Stimulated activated naive CD4-positive, alpha-beta T cell (primary cell): ENCODE measurements at places on chromosomes 13 and 19.

- DNase-seq, result no peak
Measured at GRCh38 chr13:97588993-97589392, 155.0 kb downstream of the RAP2A start.

DNA sequence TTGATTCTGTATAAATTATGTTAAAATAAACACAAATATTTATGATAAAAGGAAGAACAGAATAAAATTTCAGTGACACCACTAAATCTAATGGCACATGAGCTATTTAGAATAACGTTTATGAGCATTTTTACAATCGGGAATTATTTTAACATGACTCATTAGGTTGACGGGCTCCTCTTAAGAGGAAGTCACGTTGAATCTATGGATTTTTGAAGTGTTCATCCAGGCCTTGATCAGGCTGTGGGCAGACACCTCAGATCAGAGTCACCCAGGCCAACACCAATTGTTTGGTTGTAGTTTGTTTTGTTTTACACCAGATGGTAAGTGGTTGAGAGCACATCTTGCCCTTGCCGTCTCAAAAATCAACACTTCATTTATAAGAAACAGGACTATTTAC, 257.8 kb downstream of the FOXO1 start:
- no peak for DNase-seq

DNA sequence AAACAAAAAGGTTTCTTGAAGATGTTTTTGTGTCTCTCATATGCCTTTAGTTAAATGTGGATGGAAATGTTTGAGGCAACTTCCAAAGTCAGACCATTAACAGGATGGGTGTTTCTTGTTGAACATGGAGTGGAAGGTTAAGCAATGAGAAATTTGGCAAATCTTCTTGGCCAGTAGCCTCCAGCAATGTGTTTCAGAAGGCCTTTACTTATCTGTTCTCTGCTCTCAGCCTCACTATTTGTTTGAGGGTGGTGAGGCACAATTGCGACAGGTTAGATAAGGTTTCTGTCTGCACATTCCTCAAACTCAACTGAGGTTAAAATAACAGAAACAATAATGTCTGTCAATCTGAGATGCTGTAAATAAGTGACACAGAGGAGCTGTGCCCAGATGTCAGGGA, 1019.0 kb downstream of the DIAPH3 start:
- DNase-seq, result no peak

GRCh38 chr19:3459089-3459881, 21.0 kb downstream of the SMIM24 start:
- no peak for DNase-seq

DNA sequence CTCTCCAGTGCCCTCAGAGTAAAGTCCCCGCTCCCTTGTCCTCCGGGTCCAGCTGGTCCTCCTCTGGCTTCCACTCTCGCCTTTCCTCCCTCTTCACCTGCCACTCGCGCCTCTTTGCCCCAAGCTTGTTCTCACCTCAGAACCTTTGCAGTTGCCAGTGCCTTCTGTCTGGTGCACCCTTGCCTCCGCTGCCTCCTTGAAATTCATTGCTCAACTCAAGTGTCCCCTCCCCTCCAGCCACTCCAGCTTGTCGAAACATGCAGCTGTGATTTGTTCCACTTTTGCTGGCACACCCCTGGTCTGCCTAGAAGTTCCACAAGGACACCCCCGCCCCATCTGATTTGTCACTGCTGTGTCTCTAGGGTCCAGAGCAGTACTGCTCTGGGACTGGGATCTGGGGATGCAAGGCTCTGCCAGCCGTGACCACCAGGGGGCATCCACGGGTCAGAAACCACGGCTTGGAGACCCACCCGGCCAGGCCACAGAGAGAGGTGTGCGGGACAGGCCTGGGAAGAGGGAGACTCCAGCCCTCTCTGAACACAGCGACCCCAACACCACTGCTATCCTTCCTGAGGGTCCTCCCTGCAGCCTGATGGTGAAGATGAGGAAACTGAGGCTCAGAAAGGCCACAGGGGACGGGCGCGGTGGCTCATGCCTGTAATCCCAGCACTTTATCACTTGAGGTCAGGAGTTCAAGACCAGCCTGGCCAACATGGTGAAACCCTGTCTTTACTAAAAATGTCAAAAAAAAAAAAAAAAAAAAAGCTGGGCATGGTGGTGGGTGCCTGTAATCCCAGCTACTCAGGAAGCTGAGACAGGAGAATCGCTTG, 49.9 kb downstream of the AP1M1 start:
- DNase-seq, result peak; percentile 73

GRCh38 chr13:25217023-25217885, 45.2 kb upstream of the AMER2 start:
- no peak for DNase-seq

- DNase-seq, result no peak
Measured at GRCh38 chr19:19217099-19217498, 5.3 kb downstream of the NCAN start.

DNA sequence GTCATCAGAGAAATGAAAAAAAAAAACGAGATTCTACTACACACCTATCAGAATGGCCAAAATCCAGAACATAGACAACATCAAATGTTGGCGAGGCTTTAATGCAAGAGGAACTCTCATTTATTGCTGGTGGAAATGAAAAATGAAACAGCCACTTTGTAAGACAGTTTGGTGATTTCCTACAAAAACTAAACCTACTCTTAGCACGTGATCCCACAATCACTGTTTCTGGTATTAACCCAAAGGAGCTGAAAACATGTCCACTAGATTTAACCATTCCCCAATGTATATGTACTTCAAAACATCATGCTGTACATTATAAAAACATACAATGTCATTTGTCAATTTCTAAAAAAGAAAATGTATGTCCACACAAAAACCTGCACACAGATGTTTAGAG, 13.0 kb downstream of the MYCBP2 start:
- DNase-seq, result no peak

DNA sequence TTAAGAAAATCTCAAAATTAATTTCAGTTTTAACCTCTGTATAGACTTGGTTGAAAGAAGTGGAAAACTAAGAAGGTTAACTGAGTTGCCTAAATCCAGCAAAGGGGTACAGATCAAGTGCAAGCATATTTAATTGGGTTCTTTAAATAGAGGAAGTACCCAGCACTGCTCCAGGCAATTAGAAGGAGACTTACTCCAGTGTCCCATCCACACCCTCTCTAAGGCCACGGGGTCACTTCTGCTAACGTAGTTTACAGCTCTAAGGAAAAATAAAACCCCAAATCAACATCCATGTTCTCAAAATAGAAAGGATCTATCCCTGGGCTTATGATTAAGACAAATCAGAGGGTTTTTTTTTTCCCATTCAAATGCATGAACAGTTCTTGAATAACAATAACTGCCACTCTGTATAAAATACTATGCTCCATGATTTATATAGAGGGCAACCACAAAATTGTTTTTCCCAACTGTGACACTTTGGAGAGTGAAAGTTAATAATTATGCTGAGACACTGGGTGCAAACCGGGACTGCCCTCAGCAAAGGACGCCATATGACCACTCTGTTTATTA, 4.6 kb downstream of the FRY start:
- DNase-seq, result no peak

- no peak for DNase-seq
Measured at GRCh38 chr13:76634431-76635191, 251.6 kb downstream of the KCTD12 start.

DNA sequence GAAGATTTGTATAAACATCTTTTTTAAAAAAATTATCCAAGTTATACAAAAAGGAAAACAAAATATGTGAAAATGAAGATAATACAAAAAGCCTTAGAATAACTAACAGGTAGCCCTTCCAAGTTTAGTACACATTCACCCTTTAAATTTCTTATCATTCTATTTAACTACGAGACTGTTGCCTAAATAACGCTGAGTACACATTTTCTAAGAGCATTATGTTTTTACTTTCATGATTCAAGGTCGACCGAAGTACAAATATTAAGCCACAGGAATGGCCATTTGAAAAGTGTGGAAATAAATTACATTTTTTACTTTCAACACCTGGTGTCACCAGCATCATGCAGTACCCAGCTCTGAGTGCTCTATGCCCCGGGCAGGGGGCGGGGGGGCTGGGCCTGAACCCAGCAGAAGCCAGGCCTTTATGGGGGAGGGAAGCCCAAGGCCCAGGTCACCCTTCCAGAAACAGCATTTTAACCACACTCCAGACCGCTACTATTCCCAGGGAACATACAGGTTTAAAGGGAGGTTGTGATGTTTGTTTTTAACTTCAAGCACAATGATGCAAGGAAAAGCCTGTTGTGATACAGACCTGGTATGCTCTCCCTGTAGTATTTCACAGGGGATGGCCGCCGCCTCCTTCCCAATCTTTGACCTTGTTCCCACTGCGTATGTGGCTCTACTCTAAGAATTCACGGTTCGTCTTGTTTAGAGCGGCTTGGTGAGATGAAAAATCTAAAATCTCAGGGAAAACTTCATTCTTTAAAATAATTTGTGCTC, 24.0 kb downstream of the GGACT start:
- no peak for DNase-seq

- DNase-seq, result no peak
Measured at GRCh38 chr13:90120026-90120425, 1227.5 kb upstream of the MIR17HG start.

DNA sequence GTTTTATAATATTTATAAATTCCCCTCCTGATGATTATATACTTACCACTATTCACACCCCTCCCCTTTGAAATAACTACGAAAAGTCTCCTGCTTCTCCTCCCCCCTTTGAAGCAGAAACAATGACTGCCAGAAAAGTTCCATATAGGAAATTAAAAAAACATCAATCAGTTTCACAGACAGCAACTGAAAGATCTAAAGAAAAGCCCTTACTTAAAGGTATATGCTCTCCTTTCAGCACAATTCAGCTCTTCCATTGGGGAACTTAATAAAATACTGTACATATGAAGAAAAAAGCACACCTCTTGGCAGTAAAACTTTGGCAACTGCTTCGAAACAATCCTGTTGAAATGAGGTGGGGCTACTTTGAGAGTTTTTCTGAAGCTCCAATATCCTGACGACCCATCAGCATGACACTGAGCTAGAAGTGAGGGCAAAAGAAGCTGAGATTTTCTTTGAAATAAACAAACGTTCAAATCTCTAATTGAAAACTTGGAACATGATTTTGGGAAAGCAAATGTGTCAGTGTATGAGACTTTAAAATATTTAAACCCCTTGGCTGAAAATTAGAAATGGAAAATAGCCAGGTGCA, 147.6 kb upstream of the RXFP2 start:
- no peak for DNase-seq

GRCh38 chr13:25190256-25190655, 18.2 kb upstream of the AMER2 start:
- no peak for DNase-seq

DNA sequence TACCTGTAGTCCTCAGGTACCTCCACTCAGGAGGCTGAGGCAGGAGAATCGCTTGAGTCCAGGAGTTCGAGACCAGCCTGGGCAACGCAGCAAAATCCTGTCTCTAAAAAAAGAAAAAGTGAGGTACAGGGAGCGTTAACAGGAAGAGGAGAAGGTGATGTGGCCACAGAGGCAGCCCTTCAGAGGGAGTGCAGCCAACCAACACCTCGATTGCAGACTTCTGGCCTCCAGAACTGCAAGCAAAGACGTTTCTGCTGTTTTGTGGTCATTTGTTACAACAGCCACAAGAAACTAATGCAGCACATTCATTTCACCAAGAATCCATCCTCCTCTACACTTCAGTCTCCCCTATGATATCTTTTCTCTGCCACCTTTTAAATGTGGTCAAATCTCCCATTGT, 145.2 kb downstream of the USP12 start:
- DNase-seq, result no peak

GRCh38 chr13:76620036-76620435, 266.2 kb downstream of the KCTD12 start:
- DNase-seq, result no peak

- DNase-seq, result no peak
Measured at GRCh38 chr13:87810391-87810801, 139.2 kb downstream of the SLITRK5 start.
